Activated CD4-positive, alpha-beta memory T cell treated with anti-CD3 and anti-CD28 coated beads, Interleukin-2, amount 10 ng/mL, durations not matched to agents 7 days and 5 days (primary cell): ENCODE measurements at places on chromosomes 13 and 19.
A peak's percentile ranks its signal among the peaks of the same experiment; 100 is the strongest.

DNA sequence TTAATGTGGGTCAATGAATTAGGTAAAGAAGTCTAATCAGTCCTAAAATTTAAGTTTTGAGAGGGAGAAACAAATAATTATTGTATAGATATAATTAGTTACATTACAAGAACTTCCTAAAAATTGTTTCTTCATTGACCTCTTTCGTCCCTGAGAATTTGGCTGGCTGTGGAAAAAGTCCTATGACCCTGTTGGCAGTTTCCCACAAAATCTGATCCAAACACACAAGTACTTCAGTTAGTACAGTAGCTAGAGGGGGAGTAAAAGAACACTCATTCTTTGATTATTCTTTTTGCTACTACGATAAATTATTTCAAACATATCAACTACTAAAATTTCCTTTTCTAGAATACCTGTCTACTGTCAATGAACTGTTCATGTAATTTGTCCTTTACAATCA is 11.3 kb downstream of the POSTN start:
- no peak for DNase-seq

DNA sequence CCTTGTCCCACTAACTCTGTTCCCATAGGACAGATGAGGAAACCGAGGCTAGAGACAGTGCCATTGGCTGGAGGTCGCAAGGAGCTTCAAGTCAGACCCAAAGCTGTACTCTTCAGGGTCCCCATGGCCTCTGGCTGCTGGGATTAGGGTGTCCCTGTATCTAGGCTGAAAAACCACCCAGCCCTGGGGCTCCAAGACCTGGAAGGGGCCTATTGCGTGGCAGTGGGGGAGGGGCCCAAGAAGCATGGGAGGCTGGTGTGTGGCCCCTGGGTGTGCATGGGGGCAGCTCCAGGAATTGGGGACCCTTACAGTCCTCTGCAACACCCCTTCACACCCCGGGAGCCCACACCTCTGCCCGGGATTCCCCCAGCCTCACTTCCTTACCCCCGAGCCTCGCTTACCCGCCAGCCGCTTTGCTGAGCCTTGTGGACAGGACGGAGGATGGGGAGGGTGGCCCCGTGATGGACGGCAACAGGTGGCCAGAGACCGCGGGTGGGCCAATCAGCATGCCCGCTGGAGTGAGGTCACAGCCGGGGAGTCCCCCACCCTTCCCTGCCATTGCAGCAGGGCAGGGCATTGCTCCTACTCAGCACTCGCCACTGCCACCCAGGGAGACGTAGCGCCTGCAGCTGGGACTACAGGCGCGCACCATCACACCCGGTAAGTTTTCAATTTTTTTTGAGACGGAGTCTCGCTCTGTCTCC is at the start of gene JSRP1:
TSS of gene JSRP1 (minus strand) at position 436 of the 704 bp plus-strand sequence. CDS start 1,103 bp downstream, outside the sequence.
- no peak for DNase-seq

- no peak for DNase-seq
These were observed 23.5 kb downstream of the CEACAM16 start for GRCh38 chr19:44722131-44723121.

DNA sequence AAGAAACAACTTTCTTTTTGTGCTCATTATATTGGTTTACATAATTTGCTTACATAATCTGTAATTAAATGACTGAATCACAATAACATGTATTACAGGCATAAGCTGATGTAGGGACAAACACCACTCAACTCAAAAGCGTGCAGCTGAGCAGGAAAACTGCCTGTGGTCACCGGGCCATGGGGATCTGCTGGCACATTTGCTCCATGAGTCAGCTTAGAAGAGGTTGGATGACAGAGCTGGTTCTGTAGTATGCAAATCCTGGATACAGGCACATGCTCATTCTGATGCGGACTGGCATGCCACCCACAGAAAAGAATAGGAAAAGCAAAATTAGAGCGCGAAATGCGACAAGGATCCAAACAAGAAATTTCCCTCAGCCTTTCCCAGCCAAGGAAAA is 128.6 kb downstream of the USP12 start:
- DNase-seq: no peak

GRCh38 chr19:56139847-56140582 is 1.1 kb upstream of the ZNF444 start:
- no peak for DNase-seq

- DNase-seq: no peak
These were observed 120.9 kb downstream of the DLEU7 start for GRCh38 chr13:50722440-50723125.

GRCh38 chr13:72156760-72157159 is 289.8 kb upstream of the DACH1 start:
- no peak for DNase-seq

DNA sequence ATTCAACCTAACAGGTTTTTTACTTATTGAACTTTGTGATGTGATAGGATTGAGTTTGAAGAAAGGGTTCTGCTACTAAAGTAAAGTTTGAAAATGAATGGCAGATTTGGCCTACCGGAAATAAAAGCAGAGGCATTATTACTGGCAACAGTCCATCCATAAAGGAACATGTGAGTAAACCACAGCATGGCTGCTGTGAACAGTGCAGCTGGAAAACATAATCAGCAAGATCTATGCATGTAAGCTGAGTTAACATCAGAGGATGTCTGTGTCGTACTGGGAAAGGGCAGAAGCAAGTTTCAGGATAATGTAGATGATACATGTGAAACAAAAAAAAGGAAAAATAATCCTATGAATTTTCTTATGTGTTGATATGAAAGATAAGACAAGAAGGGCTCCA is 87.6 kb downstream of the CYSLTR2 start:
- no peak for DNase-seq

DNA sequence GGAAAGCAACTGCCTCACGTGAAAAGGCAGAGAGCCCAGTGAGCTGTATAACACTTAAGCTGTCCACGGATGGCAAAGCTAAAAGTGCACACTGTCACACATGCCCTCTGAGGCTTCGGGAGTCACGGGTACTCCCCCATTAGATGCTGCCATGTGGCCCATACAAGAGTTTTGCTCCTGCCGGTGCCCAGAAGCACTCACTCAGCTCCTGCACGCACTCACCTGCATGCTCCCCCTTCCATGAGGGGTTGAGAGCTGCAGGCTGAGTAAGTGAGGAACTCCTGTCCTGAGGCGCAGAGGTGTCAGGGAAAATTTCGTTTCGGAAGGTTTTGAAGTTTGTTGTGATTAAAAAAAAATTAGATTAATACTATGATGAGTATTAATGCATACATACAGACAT is 939.2 kb upstream of the ATXN8OS start:
- no peak for DNase-seq

- no peak for DNase-seq
These were observed 17.1 kb upstream of the DPY19L3 start for GRCh38 chr19:32388393-32388855.

DNA sequence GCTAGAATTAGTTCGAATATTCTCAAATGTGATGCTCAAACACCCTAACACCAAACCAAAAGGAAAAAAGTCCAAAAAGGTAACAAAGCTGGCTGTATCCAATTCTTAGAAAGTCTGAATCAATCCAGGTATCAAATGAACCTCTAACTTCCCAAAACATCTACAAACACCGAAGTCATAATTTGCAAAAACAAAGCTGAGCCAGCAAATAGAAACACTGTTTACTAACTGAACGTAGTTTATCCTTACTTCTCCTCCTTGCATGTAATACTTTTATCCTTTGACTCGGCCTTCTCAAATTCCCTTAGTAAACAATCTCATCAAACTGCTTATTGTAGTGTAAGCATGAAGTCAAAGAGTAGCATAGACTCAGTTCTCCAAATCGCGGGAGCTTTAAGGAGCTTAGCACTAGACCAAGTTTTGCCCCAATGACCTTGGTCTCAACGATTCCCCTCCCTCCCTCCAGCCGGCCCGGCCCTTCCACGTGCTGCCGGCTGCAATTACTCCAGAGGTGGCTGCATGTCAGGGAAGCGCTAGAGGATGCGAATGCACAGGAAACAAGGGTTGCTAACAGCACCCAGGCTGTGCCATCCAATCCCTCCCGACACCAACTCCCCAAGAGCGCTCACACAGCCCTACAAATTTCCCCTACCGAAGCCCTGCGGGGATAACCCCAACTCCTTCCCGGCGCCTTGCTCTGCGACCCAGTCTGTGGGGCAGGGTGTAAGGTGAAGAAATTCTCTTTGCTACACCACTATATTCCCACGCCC is 693 bp downstream of the XPO4 start:
- DNase-seq: peak; percentile 33

DNA sequence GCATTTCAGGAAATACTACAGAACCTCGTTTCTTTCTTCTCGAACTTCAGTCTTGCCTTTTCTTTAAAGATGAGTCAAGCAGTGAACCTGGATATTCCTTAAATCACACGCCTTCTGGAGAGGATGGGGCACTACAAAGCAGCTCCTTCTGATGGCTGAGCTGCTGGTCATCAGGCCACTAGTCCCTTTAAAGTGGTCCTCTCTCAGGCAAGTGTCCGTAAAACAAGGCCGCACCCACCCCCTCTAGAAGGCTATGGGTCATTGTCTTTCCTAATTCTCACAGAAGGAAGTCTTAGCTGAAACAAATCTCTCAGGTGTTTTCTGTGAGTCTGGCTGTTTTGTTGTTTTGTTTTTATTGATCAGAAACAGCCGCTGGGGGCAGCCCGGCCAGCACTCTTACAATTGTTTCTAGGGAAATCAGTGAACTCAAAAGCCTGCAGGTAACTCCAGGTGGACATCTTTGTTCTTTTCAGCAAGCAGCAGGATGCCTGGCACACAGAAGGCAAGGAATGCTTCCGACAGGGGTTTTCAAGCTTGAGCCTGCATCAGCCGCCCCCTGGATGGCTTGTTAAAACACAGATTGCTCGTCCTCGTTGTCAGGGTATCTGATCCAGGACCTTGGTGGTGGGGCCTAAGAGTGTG is 45.4 kb downstream of the MBNL2 start:
- no peak for DNase-seq

DNA sequence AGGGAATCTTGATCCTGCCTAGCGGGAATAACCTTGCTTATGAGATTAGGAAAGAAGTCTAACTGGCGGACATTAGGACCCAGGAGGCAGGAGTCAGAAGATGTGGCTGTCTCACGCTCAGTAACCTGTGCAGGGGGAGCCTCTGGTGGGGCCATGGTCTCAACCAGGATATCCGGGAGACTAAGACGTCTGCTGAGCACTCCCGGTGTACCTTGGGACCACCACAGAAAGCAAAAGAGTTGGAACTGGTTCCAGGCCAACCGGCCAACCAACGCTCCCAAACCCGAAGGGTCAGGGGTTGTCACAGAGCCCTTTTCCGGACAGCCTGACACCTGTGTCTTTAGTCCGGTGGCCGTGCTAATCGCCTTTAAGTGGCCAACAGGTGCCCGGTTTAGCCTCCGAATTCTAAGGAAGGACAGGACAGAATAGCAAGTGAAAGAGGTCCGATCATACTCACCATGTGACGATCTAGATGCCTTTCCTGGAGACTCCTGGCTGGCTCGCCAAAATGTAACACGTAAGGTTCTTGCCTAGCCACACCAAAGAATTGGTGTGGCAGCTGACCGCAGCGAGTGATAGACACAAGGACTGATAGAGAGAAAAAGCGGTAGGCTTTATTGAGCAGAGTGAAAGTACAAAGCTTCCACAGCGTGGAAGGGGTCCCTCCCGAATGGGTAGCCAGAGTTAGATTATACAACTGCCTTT is 103.9 kb upstream of the DIAPH3 start:
- peak; percentile 24 for DNase-seq

DNA sequence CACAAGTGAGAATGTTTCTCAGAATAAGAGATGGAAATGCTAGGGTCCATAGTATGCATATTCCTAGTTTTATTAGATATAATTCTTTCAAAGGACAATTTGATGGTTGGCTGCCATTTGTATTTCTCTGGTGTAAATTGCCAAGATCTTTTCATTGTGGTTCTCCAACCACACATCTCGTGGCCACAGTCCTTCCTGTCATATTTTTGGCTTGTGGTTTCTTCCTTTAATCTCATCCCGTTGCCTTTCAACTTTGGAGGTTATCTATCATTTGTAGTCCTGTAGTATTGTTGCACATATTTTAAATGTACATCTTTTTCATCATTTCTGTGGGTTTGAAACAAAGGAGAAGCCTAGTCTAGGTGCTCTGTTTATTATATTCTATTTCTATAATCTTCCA is 61.2 kb downstream of the WASF3 start:
- DNase-seq: no peak

DNA sequence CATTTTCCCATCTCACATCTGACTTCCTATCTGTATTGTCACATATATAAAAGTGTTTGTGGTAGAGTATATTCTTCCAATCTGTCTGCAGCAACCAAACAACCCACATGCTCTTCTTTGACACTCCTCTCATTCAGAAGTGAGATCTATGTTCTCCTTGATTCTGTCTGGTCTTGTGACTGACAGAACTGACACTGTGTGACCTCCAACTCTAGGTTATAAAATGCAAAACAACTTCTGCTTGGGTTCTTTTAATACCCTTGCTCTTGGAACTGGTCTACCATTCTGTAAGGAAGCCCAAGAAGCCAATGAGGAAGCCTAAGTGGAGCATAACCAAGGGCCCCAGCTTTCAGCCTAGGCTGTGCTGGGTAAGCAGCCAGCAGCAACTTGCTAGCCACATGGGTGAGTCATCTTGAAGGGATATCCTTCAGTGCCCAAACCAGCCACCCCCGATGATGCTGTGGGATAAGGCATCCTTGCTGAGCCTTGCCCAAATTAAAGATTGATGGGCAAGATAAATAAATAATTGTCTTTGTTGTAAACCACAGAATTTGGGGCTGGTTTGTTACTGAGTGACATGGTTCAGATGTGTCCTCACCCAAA is 18.4 kb upstream of the ITM2B start:
- peak; percentile 39 for DNase-seq

GRCh38 chr19:632579-633067 is 714 bp downstream of the POLRMT start:
- peak; percentile 55 for DNase-seq

- no peak for DNase-seq
These were observed 14.6 kb upstream of the NCCRP1 start for GRCh38 chr19:39182174-39182505.

- DNase-seq: no peak
These were observed 276.7 kb downstream of the POU4F1 start for GRCh38 chr13:78326633-78327032.

- DNase-seq: no peak
These were observed 96.3 kb upstream of the TNFSF11 start for GRCh38 chr13:42477596-42478190.

- DNase-seq: no peak
These were observed 1.0 kb upstream of the TM6SF2 start for GRCh38 chr19:19274146-19274545.

DNA sequence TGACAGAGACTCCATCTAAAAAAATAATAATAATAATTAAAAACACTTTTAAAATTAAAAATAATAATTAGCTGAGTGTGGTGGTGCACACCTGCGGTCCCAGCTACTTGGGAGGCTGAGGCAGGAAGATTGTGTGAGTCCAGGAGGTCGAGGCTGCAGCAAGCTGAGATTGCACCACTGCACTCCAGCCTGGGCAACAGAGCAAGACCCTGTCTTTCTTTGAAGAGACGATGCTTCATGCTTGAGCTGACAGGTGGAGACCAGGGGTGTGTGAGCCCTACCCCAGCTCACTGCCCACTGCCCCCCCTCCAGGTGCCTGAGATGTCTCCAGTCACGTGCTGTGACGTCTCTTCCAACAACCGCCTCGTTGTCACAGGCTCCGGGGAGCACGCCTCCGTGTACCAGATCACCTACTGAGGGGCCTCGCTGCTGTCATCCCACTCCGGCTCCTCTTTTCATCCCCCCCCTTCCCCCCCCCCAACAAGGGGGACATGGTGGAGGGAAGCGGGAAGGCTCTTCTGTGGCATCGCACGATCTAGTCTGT is 17.3 kb downstream of the TLE6 start:
- DNase-seq: no peak

- no peak for DNase-seq
These were observed 36.5 kb upstream of the SACS start for GRCh38 chr13:23469951-23470421.
